Right renal pelvis (tissue), 4 donors: ENCODE measurements at places on chromosomes 6 and 20. TPM values are rescaled to one million over a fixed set of nuclear protein-coding genes. Genes with fewer than 3 reads are reported as not detected.
A peak's percentile ranks its signal among the peaks of the same experiment; 100 is the strongest.

DNA sequence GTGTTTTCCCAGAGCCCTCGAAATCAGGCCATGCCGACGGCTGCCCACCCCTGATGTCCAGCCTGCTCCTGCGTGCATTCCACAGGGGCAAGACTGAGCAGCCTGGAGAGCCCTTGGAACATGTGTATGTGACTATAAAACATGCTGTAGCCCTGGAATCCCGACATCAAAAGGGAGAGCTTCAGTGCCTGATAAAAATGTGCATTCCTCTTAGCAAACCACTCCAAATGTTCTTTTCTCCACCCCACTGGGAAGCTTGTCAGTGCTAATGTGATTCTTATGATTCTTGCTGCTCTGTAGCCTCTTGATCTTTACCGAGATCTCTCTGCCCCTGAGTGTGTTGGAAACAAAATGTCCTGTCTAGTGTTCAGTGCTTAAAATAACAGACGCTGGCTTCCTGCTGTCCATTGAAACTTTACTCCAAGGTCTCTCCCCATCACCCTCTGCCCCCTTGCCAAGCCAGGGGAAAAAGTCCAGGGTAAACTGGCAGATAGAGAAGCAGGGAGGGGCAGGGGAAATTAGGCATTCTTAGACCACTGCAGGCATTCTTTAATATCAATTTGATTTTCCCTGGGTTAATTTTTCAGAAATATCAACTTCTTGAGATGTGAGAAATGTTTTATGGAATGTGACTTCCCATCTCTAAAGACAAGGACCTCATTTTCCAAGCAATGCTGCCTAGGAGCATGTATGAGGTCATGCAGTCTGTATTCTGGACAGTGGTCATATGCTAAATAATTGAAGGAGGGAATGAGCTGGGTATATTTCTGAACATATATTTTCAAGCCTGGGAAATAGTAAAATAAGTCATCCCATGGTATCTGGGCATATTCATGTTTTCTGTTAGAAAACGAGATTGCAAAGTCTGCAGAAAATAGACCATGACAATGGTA, 73.8 kb upstream of the ISM1 start:
- DNase-seq, result no peak

DNA sequence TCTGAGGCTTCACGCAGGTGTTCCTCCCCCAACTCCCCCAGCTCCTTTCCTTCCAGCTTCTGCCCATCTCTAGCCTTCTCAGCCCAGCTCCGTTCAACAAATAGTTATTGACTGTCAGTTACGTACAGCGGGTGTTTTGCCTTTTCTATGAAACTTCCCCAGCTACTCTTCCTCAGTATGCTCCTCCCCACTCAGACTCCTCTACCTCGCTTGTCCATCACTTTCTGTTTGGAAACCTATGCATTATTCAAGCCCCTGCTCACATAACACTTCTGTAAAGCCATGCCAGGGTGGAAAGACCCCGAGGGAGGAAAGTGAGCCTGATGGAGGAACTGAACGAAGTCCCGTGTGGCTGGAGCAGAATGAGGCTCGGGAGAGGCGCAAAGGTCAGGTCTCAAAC, 44.2 kb upstream of the NR2E1 start:
- DNase-seq, result no peak

- DNase-seq, result no peak
Measured at GRCh38 chr6:158939255-158940159, 60.5 kb downstream of the RSPH3 start.

DNA sequence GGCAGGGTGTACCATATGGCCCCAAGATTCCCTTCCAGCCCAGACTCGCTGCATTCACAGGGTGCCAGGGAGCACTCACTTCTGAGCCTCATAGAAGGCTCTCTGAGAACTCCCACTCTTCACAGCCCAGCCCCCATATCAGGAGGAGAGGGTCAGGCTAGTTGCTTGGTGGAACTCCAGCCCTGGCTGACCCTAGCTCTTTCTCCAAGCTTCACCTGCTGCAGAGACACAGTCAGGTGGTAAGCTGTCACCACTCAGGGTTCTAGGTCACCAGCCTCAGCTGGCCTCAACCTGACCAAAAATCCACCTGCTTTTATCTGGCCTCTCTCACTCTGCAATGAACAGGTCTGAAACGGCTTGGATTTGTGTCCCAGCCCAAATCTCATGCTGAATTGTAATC, 162.7 kb upstream of the MLN start:
- DNase-seq, result no peak

- no peak for DNase-seq
Measured at GRCh38 chr20:62977613-62978560, 25.4 kb downstream of the SLC17A9 start.

DNA sequence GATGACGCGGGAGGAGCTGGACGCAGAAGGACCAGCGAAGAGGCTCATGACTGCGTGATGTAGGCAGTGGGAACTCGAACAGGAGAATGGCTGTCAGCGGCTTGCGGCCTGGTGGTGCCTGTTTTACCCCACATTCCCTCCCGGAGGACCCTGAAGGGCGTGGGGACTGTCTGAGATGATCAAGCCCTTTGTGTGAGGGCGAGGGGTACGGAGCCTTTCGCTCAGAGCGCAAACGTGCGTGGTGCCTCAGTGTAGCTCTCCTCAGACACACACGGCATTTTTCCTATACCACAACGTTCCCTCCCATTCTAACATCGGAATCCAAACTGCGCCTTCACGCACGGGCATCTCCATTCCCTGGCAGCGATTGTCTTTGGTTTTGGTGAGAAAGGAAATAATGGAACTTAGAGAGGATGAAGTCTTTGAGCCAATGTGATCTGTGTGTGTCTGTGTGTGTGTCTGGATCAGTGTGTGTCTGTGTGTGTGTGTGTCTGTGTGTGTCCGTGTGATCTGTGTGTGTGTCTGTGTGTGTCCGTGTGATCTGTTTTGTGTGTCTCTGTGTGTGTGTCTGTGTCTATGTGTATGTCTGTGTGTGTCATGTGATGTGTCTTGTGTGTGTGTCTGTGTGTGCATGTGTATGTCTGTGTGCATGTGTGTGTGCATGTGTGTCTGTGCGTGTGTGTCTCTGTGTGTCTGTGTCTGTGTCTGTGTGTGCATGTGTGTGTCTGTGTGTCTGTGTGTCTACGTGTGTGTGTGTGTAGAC, 5.3 kb downstream of the PTK6 start:
- DNase-seq, result no peak

DNA sequence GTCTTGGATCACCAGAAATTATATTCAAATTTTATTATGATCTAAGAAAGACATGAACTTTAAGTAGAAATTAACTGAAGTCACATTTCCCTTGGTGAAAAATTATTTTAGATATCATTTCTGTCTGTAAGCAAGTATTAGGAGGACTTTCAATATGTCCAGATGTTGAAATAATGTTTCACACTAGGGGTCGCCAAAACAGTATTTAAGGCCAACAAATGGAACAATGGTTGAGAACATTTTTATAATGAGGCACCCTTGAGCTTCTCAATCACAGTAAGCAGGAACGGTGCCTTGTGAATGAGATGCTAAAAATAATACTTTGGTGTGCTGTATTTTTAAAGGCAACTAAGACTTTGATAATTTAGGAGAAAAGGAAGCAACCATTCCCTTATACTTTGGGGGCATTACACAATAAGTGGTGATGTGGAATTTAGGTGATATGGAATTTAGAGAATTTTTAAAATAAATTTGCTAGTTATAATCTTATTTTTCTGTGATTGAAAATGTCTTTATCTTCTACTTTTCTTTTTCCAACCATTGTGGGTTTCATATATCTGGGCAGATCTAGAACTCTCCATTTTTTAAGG, 9.6 kb upstream of the SF3B5 start:
- DNase-seq, result peak; percentile 67

- DNase-seq, result no peak
Measured at GRCh38 chr6:38518511-38519304, 121.0 kb downstream of the BTBD9 start.

DNA sequence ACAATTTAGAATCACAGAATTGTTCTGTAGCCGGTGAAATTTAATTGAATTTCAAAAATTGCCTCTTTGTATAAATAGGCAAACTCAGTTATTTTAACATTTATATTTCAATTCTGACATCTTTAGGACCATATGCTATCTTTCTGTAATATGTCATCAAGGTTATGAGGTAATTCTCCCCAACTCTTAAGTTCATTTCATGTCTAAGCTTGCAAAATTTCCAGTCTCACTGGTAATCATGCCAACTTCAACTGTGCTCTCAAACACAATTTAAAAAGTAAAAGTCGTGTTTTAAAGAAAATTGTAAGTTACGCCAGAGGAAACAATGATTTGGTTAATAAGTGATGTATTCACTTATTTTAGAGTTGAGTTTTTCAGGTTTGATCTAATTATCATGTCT, 1.4 kb downstream of the NCOA7 start:
- no peak for DNase-seq

GRCh38 chr6:2355150-2355549, 109.7 kb upstream of the GMDS start:
- no peak for DNase-seq

- no peak for DNase-seq
Measured at GRCh38 chr6:137240168-137240567, 21.0 kb upstream of the IFNGR1 start.

DNA sequence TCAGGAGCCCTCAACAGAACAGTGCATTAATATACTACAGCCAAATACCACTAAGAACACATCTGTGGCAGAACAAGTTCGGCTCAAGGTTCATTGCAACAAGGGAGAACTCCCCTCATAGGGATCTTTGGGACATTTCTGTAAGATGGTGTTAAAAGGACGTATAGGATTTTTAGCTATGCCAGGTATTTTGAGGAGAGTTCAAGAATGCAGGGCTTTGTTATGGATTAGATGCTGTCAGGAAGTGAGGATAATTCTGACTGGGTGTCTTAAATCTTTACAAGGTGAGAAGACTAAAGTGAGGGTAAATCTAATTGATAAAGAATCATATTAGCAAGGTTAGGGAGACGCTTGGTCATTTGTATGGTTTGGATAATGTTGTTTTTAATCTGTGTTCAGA, 83.7 kb upstream of the AHI1 start:
- DNase-seq, result no peak

DNA sequence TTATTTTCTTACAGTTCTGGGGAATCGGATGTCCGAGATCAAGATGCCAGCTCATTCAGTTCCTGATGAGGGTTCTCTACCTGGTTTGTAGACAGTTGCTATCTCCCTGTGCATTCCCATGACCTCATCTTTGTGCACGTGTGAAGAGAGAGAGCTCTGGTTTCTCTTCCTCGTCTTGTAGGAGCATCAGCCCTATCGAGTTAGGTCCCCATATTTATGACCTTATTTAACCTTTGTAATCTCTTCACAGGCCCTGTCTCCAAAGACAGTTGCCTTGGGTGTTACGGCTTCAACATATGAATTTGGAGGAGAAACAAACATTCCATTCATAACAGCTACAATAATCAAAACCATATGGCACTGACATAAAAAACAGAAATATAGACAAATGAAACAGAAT, 455.3 kb downstream of the HACE1 start:
- DNase-seq, result no peak

GRCh38 chr20:22523499-22524392, 60.6 kb downstream of the FOXA2 start:
- DNase-seq, result no peak

DNA sequence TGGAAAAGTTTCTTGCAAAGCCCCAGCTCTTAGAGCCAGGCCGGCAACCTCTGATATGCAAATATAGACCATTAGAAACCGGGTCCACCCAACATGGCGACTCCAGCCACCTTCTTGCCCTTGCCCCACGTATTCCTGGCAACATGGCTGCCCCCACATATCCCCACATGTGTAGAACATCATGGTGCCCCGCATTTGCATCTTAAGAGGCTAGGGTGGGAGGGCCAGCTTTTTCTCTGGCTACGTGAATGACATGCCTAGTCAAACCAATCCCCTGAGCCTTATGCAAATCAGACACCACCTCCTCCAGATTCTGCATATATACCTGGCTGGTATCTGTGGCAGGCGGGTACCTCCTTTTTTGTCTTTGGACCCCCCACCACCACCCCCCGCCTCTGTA, 106.1 kb upstream of the PTPRT start:
- DNase-seq, result no peak

DNA sequence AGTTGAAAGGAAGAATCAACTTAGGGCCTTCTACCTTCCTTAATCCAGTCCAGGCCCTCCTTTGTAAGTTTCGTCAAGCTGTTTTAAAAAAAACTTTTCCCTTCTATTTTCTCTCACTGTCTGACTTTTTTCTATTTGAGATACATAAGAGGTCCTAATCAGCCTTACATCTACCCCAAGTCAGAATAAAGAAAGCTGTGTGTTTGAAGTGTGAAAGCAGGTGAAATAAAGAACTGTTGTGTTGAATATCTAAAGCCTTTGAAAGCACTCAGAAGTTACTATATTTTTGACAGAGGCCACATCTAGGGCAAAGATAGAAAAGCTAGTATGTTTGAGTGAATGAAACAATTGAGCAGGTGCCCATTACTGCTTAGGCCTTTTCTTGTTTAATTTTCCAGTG, 35.5 kb downstream of the SH3BGRL2 start:
- no peak for DNase-seq

DNA sequence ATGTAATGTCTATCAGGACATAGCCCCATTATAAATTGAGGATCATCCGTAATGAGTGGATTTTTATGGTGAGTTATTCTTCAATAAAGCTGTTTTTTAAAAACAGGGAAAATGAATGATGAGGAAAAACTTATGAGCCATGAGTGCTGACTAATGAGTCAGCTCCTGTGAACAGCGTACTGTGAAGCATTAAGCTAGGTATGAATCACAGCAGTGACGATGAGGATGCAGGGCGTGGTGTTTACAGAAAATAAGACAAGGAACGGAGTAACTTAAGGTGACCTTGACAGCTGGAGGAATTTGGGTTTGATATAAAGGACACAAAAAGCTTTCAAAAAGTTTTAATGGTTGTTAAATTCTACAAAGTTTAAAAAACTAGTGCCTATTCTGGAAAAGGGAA, 96.3 kb downstream of the FOXF2 start:
- no peak for DNase-seq

GRCh38 chr20:39568109-39568508, 606.0 kb downstream of the DHX35 start:
- DNase-seq, result no peak

- DNase-seq, result no peak
Measured at GRCh38 chr6:20279608-20280287, 67.5 kb upstream of the MBOAT1 start.

DNA sequence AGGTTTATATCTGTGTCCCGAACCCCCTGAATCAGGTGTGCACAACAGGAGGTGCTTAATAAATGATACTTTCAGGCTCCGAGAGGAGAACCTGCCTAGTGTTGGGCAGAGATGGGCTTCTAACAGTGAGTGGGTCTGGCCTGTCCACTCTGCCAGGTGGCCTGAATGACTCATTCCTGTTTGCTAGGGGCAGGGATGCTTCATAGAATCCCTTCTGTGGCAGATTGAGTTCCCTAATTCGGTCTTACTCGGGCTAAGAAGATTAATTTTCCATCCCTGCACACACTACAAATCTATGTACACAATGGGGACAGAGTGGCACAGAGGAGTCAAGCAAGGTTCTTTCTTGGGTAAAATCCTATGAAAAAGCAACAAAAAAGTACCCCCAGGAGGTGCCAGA, 19.8 kb downstream of the SDC4 start:
- DNase-seq, result no peak

GRCh38 chr20:10321138-10321717, 102.6 kb downstream of the SNAP25 start:
- DNase-seq, result no peak

Gene TFAP2C
- 1.2 TPM for polyA plus RNA-seq

Gene CRYBG1
- polyA plus RNA-seq, result 25.0 TPM

Gene CTCFL
- polyA plus RNA-seq, result 1.9 TPM

Gene PTCRA
- polyA plus RNA-seq, result 0.30 TPM

Gene SLC22A1
- 0.53 TPM for polyA plus RNA-seq

Gene SMIM26
- polyA plus RNA-seq, result 89.3 TPM

Gene TGM2
- 41.8 TPM for polyA plus RNA-seq

Gene NECAB3
- 19.5 TPM for polyA plus RNA-seq

Gene SLPI
- polyA plus RNA-seq, result 0.34 TPM

Gene CLPSL2
- polyA plus RNA-seq, result not detected
